SK-N-SH (cell line): ENCODE measurements at places on chromosomes 13 and 19. TPM values are rescaled to one million over a fixed set of nuclear protein-coding genes. Genes with fewer than 3 reads are reported as not detected.

CRB3 gene
- not detected in 2 replicates for polyA plus RNA-seq

GRCh38 chr19:2167896-2168618 lies 4.3 kb downstream of the DOT1L start:
- DNase-seq = no peak

GRCh38 chr13:110344320-110344719 lies 37.2 kb downstream of the COL4A2 start:
- DNase-seq = no peak

DNA sequence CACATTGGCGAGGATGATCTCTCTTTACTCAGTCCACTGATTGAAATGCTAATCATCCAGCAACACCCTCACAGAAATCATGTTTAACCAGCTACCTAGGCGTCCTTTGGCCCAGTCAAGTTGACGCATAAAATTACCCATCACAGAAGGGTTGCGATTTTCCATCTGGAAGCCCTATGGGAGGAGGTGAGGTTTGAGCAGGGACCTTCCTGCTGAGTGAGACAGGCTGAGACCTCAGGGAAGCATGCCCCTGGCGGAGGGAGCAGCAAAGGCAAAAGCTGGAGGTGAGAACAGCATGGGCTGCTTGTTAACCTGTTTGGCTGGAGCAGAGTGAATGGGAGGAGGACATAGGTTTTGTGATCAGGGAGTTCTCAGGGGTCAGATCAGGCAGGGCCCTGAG lies 7.3 kb downstream of the TTC9B start:
- no peak for DNase-seq

GRCh38 chr13:27132538-27132937 lies 39.1 kb downstream of the USP12 start:
- no peak for DNase-seq

- DNase-seq = no peak
Measured at GRCh38 chr13:74316547-74316946, 182.3 kb upstream of the KLF12 start.

GRCh38 chr13:75308222-75308621 lies 173.7 kb downstream of the TBC1D4 start:
- no peak for DNase-seq

ZNF829 gene
- 0.72 and 0.99 TPM in 2 replicates for polyA plus RNA-seq

GRCh38 chr13:29704648-29705047 lies 109.2 kb upstream of the SLC7A1 start:
- peak; percentile 64 for DNase-seq

- no peak for DNase-seq
Measured at GRCh38 chr13:74920361-74920760, 561.6 kb downstream of the TBC1D4 start.

THAP8 gene
- 6.2 and 6.3 TPM in 2 replicates for polyA plus RNA-seq

ELSPBP1 gene
- not detected in 2 replicates for polyA plus RNA-seq

- DNase-seq = no peak
Measured at GRCh38 chr13:27011661-27012060, 159.9 kb downstream of the USP12 start.

DNA sequence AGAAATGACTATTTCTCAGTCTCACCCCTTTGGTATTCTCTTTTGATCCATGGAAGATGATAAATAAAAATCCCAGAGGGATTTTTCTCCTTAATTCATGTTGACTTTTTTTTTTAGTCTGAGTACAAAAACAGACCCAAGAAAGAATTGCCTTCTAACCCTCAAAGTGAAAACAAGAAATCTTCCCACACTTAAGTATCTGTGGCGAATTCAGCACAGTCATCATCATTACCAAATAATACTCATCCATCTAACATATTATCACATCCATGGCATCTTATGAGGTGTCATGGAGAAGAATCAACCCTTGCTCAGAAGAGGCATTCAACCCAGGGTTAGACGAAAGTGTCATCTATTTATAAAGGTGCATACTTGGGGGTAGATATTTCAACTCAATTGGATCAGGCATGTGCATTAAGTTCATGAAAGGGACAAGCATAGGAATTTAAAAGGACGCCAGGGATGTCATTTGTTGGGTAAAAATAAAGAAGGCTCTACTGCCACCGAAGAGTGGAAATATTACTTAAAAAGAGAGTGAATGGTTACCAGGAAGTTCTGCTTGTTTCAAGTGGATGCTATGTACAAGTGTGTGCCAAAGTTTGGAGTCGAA lies 101.9 kb downstream of the FLT1 start:
- no peak for DNase-seq

DNA sequence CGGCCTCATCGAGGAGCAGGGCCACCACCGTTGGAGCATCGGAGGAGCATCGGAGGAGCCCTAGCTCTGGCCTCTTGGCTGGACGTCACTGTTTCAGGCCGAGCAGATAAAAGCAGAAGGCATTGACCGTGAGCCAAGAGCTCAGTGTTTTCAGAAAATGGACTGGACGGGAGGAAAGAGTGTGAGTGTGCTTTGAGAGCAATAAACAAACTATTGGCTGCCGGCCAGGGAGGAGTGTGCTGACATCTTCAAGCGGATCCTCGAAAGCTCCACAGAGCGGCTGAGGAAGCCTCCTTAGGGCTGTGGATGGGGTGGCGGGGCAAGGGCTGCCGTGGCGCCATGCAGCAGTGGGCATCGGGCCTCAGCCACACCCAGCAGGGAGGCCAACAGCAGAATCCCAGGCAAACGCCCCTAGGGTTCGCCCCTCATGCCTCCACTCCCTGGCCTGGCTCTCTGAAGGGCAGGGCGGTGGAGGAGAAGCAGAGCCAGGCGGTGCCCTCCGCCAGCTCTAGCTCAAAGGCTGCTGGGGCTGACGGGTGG lies 41.8 kb downstream of the IRS2 start:
- DNase-seq = peak; percentile 64

GRCh38 chr13:49840266-49840665 lies 47.8 kb upstream of the KPNA3 start:
- no peak for DNase-seq

DNA sequence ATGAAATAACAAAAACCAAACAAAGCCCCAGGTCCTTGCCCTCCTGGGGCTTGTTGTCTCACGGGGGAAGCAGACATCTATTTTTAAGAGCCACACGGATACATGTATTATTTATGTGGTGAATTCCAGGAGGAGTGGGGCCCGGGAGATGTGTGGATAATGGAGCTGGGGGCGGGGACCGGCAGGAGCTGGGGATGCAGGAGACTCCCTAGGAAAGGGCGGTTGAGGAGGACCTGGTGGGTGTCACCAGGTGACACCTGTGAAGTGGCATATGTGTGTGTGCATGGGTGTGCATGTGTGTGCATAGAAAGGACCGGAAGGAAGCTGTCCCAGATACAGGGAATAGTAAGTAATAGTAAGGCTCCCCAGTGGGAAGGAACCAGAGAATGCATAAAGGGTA lies 148.9 kb downstream of the URI1 start:
- no peak for DNase-seq

GRCh38 chr19:58466089-58466759 lies 656 bp upstream of the ZNF324 start:
- no peak for DNase-seq

DNA sequence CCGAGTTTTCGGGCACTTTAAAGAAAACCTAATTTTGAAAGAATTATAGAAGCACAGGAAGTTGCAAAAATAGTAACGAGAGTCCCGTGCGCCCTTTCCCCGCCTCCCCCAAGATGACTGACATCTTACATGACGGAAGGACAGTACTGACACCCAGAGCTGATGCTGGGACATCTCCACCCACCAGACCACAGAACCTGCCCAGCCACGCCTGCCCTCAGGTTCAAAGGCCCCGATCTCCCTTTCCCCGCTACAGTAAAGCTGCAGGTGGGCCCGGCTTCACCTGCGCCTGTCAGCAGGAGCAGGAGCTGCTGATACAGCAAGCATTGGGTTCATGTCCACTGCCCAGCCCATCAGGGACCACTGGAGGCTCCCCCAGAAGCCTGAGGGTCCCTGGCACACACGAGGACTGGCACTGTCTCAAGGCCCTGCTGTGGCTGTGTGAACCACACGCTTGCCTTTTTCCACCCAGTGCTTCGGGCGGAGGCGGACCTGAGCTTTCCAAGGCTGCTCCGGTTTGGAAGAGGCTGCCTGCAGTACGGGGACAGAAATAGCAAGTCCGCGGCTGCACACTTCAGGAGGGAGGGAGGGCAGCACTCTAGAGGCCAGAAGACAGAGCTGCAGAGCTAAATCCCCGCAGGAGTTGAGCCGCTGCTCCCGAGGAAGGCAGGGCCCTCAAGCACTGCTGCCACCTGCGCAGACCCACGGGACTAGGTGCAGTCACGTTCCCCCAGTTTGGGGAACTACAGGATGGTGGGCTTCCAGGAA lies 8.7 kb downstream of the MAP2K2 start:
- peak; percentile 7 for DNase-seq

DNA sequence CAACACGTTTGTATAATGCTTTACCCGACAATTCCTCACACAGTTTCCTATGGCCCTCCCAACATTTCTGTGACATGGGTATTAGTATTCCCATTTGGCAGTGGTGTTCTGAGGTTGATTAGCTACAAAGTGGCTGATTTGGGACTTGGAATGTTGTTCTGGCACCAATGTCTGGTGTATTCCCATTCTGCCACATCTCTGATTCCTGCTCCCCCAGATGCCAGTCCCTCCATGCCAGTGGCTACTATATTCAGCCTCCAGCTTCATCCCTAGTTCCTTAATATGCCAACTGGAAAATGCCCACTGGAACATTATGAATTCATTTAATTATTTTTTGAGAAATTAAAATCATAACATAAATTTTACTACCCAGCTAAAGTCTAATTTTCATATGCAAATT lies 60.6 kb upstream of the NBEA start:
- DNase-seq = no peak

- DNase-seq = no peak
Measured at GRCh38 chr13:86569974-86570373, 770.8 kb upstream of the SLITRK6 start.

- DNase-seq = no peak
Measured at GRCh38 chr13:94112227-94112626, 367.3 kb downstream of the DCT start.

DNA sequence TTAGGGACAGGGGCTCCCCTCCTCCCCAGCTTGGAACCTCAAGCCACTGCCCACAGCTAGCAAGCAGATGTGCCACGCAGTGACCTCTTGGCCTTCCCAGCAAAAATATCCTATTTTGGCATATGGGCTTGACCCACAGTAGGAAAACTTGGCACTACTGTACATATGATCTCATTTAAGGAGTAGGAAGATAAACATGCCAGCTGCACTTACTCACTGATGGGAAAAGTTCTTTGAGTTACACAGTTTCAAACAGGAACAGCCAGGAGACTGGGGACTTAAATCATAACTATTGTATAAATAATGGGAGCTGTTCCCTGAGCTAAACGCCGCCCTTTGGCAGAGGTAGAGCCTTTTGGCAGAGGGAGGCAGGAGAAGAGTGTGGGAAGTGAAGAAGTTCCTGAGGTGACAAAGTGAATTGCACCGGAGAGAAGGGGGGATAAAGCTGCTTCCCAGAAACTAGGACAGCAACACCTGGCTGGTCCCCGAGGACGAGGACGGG lies 6.1 kb downstream of the SACS start:
- DNase-seq = no peak

PCSK4 gene
- polyA plus RNA-seq = 5.8 and 6.6 TPM in 2 replicates

DNA sequence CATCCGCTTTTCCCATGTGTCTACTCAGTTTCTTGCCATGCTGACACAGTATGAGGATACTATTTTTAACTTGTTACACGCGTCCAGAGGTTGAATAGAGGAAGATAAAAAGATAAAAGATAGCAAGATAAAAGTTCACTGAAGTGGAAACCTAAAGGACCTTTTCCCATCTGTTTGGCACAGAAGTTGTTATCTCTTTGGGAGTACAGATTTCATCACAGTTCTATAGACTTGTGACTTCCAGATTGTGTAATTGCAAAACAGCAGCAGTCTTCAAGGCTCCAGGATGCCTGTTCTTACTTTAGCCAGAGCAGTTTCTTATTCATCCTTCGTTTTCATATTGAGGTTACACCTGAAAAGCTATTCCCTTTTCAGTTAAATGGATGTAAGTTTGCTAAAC lies 369.2 kb downstream of the GPC5 start:
- no peak for DNase-seq

- DNase-seq = no peak
Measured at GRCh38 chr19:5714816-5715215, 5.1 kb downstream of the LONP1 start.

DNA sequence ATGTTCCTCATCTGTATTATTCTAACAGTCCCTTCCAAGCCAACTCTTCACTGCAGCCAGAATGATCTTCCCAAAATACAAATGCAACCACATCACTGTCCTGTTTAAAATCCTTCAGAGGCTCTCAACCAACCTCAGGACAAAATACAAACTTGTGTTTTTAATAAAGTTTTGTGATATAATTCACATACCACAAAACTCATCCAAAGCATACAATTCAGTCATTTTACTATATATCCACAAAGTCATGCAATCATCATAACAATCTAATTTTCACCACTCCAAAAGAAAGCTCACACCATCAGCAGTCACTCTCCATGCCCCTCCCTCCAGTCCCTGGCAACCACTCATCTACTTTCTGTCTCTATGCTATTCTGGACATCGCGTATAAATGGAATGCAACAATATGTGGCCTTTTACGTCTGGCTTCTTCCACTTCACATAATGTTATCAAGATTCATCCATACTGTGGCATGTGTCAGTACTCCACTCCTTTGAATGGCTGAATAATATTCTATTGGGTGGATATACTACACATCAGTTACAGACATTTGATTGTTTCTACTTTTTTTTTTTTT lies 81.7 kb upstream of the DOCK9 start:
- no peak for DNase-seq

- no peak for DNase-seq
Measured at GRCh38 chr13:83125791-83126190, 756.5 kb downstream of the SLITRK1 start.

DNA sequence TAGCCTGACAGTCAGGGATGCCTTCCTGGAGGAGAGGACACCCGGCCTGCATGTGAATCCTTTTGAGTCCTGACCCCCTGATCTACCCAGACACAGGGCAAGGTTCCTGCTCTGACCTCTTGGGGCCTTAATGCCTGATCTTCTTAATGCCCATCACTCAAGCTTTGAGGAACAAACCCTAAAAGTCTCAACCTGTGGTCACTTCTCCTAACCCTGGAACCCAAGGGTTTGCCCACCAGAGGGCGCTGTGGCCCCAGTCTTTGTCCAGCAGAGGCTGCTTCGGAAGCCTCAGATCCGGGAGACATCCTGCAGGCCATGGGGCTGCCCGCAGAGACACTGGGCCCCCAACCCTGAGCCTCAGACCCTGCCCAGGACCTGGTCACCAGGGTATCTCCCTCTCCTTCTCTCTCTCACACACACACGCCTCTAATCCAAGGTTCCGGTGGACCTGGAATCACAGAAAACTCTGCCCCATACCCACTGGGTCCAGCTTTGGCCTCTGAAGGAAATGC lies 9.8 kb upstream of the DPF1 start:
- DNase-seq = peak; percentile 88

GRCh38 chr19:2756921-2757881 lies 17.4 kb upstream of the SLC39A3 start:
- no peak for DNase-seq

DNA sequence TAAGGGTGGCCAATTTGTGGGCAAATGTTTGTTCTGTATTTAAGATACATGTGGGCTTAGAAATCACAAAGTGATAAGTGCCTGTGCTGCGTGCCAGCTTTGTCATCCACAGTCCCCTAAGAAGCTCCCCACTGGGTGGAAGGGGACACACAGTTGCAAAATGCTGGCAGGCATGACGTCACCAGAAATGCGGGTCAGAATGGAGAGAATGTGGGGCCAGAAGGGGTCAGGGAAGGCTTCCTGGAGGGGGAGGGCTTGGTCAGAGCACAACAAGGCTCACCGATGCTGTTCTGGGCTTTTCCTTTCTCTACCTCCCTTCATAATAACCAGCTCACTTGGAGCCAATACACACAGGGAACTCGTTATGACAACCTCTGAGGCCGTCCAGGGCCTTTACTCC lies 207.3 kb downstream of the URI1 start:
- no peak for DNase-seq

SLC35E1 gene
- 23.5 and 28.4 TPM in 2 replicates for polyA plus RNA-seq

GRCh38 chr13:39740761-39741160 lies 85.3 kb downstream of the COG6 start:
- DNase-seq = no peak

CERS1 gene
- polyA plus RNA-seq = 5.4 and 7.3 TPM in 2 replicates
